Stimulated activated CD4-positive, alpha-beta T cell treated with anti-CD3 and anti-CD28 coated beads, Interleukin-1b, Interleukin-23, amount 100 ng/mL, for 24 hours (primary cell): ENCODE measurements at places on chromosomes 7 and 10.

DNA sequence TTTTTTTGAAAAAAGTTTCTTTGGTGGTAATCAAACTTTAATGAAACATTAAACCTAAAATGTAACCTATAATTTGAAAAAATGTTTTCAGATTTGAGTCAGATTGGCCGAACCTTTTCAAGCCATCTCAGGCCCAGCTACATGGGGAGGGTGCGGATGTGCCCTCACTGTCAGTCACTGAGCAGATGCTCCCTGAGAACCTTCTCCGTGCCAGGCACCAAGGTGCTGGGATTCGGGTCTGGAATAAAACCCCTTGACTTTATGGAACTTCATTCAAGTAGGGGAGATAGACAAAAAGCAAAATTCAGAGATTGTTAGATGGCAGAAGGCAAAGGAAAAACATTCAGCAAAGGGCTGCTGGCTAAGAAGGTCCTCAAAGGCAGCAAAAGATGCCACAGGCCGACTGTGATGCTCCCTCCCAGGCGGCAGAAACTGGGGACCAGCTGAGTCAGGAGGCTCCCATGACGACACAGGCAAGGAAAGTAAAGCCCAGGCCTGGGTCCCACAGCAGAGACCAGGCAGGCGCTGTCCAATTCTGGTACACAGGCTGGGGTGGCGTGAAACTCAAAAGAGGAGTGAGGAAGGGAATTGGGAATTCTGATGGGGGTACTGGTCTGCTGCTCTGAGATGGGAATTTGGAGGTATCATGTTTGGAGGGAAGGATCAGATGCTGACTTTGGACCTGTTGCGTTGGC, 82.2 kb upstream of the DDC start:
- no peak for DNase-seq

DNA sequence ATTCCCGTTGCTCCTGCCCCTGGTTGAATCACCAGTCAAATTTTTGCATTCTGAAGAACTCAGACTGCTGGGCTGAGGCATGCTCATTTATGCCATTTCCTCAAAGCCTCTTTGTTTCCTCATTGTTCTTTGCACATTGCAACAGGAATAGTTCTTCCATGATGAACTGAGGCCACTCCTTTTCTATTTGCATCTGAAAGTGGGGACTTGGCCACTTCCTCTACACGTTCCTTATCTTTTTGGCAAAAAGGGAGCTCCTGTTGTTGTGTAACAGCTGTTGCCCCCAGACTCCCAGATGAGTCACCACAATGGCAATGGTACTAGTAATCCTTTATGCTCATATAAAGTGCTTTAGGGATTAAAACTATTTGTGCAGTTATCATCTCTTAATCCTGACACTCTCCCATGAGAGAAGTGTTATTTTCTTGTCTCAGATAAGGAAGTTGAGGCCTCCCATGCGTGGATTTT, 20.1 kb upstream of the ITPRID1 start:
- no peak for DNase-seq

GRCh38 chr10:132061465-132061864, 4.3 kb upstream of the JAKMIP3 start:
- no peak for DNase-seq

GRCh38 chr7:70178787-70179186, 580.5 kb downstream of the AUTS2 start:
- DNase-seq = no peak

- DNase-seq = no peak
Observed at GRCh38 chr7:83655951-83656556, 7.1 kb upstream of the SEMA3E start.

DNA sequence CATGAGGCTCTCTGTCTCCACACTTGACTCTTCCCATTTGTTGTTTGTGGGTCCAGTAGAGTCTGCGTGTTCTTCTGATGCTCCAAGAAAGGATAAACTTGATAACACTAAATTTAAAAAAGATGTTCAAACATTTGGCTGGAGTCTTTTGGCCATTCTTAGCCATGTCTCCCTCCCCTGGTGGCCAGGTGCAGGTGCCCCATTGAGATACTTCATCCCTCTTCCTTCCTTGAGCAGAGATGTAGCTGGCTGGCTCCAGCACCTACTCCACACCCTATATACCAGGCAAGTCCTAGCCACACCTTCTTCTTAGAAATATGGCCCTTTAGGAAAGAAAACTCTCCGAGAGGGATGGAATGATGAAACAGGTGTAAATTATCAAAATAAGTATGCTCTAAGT, 103.2 kb upstream of the GJD4 start:
- DNase-seq = no peak

- no peak for DNase-seq
Observed at GRCh38 chr7:36736899-36737211, 12.6 kb upstream of the AOAH start.

DNA sequence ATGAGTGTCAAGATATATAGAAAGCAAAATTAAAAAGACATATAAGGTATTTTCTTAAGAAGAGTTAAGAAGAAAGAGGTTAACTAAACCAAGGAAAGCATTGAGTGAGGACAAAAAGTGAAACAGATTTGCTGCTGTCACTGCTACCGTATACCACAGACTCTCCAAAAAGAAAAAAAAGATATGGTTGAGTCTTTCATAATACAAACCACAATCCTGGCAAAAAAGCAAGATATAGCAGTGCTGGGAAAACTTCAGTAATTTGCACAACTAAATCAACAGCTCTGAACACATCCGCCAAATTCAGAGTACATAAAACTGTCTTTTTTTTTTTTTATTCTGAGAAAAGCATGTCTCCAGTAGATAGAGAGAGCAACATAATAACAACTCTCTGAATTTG, 114.7 kb downstream of the ETV1 start:
- no peak for DNase-seq

GRCh38 chr7:88092676-88092999, 127.2 kb downstream of the SRI start:
- no peak for DNase-seq

DNA sequence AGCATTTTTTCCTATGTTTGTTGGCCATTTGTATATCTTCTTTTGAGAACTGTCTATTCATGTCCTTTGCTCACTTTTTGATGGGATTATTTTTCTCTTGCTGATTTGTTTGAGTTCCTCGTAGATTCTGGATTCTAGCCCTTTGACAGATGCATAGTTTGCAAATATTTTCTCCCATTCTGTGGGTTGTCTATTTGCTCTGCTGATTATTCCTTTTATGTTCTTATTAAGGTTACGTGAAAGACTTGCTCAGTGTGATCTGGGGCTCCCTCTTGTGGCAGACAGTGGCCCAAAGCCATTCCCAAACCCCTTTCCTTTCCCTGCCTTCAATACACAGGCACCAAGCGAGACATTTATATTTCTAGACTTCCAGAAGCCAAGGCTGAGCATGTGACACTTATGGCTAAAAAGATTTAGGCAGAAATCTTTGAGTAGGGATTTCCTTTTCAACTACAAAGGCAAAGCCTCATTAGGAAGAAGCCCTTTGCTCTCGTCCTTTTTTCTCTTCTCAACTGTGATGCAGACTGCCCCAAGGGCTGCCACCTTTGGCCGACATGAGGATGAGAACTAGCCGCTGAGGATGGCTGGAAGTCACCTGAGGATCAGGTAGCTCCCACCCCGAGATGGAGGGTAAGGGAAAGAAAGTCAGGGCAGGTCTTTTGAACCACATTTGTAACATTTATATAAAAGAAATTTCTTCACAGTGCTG, 23.6 kb downstream of the ST8SIA6 start:
- DNase-seq = peak; percentile 32

- no peak for DNase-seq
Observed at GRCh38 chr7:34807548-34808340, 149.7 kb downstream of the NPSR1 start.

- DNase-seq = no peak
Observed at GRCh38 chr7:158054081-158054480, 533.5 kb downstream of the PTPRN2 start.

DNA sequence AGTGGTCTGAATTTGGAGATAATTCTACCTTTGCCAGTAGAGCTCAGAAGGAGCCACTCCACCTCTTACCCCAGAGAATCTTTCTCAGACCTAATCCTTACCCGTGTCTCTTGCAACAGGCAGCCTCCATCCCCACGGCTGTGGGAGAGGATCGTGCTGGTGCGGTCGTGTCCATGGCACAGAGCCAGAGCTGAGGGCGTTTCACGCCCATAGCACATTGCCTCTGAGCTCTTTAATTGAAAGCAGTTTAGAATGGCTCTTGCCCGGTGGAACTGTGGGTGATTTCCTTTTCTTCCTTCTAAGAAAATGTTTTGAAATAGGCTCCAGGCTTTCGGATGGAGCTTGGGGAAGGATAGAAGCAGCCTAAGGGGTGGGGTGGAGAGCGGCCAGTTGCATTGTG, 41.5 kb downstream of the PRF1 start:
- DNase-seq = no peak

DNA sequence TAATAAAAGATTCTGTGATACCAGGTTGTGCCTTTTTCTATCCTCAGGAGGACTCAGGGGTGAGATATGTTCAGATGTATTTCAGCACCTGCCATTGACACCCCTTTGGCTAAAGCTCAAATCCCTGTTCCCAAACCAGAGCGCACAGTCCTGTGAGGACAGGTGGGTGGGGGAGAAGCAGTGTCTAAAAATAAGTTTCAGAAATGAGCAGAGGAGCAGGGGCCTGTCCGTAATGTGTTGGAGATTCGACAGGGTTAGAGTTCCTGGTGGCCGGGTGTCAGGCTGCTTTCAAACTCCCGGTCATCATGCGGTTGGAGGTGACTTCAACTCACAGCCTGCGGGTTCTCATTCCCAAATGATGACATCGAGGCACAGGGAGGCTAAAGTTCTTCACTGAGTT, 211.5 kb downstream of the KLF6 start:
- DNase-seq = no peak

- DNase-seq = no peak
Observed at GRCh38 chr10:43371418-43371817, at the start of gene FXYD4. Gene FXYD4 (plus strand): TSS chr10:43371636. CDS start chr10:43373747, 2,111 bp downstream.

GRCh38 chr7:66847879-66848790, 72.9 kb upstream of the TMEM248 start:
- no peak for DNase-seq

DNA sequence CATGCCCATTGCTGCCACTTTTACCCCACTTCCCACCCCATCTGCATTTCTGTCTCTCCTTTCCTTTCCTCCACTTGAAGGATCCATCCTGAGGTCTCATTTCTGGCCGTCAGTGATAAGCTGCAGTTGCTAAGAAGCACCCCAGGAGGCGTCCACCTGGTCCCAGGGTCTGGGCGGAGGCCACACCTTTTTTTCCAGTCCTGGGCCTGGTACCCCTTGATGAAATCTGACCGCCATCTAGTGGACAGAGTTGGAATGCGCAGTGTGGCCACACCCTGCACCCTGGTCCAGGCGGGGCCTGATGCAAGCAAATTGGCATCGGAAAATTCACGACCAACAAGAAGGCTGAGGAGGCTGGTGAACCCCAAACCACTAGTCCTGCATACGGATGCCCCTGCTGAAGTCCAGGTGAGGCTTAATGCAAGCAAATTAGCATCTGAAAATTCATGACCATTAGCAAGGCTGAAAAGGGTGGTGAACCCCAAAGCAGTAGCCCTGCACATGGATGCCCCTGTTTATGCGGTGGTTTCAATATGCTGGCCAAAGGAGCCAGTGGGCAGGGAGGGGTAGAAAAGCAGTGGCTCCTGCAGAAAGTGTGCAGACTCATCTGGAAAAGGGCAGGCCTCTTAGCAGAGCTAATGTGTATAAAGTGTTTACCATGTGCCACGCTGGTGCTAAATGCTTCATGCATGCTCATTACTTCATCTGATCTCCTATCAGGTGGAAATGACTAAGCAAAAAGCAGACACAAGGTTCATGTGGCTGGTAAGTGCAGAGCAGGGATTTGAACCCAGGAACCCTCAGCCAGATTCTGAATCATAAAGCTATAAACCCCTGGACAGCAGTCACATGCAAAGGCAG, 43.2 kb downstream of the GPAM start:
- DNase-seq = peak; percentile 59

GRCh38 chr10:88209837-88210561, 346.6 kb downstream of the PTEN start:
- DNase-seq = no peak

GRCh38 chr7:155190688-155191087, 107.0 kb upstream of the INSIG1 start:
- DNase-seq = peak; percentile 61

DNA sequence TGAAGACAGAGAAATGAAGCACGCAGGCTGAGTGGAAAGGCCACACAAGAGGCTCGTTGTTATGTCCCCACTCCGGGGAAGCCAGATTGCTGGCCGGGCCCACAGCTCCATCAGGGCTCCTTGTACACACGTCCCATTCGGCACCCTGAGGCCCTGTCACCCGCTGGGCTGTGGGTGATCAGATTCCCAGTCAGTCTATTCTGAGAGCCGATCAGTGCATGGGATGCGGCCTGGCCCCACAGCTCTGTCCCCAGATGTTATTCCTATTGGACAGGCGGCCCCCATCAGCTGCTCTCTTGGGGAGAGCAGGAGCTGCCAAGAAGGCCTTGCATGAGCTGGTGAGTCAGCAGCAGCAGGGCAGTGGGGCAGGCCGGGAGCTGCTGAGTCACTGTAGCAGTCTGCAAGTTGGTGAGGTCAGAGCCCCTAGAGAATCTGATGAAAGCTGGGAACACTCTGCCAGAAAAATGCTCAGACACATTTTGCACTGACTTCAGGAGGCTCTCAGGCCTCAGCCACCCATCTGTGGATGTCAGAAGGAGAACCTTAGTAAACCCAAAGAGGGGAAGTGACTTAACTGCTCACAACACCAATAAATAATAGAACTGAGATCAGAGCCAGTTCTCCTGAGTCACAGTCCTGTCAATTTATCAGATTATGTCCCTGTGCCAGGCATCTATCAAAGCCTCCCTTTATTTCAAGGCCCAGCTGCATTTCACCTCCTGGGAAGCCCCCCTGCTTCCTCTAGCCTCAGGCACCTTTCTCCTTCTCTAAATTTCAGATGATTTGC, 9.4 kb upstream of the PSAP start:
- no peak for DNase-seq

- DNase-seq = no peak
Observed at GRCh38 chr10:83820033-83820432, 319.3 kb upstream of the GHITM start.

GRCh38 chr10:97643441-97643985, 3.0 kb downstream of the PI4K2A start:
- no peak for DNase-seq

DNA sequence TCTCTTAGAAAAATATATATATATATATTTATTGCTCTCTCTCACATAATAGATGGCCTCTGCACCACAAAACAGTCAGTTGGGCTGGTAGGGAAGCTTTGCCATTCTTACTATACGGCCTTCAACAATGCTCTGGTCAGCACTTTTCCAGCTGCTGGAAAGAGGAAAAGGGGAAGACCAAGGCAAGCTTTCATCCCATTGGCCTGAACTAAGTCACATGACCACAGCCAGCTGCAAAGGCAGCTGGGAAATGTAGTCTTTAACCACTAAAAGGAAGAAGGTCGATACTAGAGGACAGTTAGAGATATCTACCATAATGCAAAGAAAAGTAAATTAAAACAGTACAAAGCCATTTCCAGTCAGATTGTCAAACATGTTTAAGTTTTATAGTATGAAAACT, 58.4 kb upstream of the MACROH2A2 start:
- DNase-seq = no peak

- DNase-seq = no peak
Observed at GRCh38 chr10:44352316-44353127, 32.4 kb downstream of the CXCL12 start.

DNA sequence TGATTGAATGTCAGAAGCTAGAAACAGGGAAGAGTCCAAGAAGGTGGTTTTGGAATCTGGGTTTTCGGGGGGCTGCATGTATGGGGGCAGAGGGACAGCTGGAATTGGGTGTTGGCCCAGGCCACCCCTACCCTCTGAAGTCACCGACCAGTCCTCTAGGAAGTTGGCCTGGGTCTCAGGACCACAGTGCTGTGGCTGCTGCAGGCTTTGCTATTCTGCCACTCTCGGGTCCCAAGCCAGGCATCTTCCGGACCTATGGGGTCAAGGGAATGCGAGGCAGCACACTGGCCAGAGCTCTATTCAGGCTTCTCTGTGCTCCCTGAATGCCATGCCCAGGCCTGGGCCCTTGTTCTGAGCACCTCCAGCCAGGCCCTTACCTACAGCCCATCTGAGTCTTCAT, 13.2 kb downstream of the FGF8 start:
- no peak for DNase-seq
